ENCODE measurements at places on chromosomes 12 and 14.

DNA sequence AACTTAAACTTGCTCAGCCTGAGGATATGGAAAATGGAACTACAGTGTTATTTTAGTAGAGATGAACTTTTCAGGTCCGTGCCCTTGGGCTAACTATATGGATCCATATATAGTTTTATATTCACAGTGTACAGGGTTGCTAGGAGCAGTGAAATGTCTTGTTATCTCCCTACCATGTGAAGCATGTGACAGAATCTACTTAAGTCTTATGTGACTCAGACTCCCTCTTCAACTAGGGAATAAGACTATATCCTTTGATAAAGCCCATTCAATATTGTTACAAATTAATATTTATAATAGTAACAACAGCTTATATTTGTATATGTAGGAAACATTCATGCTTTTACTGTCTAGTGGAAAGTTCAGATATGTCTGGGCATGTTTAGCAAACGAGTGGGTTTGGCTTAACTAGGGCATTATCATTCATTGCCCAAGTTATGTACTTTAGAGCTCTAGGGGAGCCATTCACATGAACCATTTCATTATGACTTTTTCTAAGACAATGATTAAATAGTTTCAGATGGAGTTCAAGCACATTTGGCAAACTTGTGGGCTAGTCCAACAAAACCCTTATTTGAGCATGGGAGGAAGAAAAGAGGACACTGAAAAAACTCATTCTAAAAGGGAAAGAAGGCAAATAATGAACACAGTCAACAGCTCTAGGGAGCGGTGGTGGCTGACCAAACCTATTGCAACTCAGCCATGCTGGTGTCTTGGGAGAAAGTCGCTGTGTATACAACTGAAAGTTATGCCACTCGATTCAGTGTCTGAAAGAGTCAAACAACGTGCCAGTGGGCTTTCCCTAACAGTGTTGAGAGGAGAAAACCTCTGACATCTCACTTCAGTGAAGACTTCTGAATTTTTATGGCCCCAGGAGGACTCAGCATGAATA lies 305.9 kb upstream of the G2E3 start:
- no peak for ATAC-seq

GRCh38 chr12:111363578-111363977 lies 5.3 kb downstream of the PHETA1 start:
- no peak for ATAC-seq

GRCh38 chr14:99647411-99647810 lies 2.5 kb downstream of the HHIPL1 start:
- ATAC-seq = no peak

DNA sequence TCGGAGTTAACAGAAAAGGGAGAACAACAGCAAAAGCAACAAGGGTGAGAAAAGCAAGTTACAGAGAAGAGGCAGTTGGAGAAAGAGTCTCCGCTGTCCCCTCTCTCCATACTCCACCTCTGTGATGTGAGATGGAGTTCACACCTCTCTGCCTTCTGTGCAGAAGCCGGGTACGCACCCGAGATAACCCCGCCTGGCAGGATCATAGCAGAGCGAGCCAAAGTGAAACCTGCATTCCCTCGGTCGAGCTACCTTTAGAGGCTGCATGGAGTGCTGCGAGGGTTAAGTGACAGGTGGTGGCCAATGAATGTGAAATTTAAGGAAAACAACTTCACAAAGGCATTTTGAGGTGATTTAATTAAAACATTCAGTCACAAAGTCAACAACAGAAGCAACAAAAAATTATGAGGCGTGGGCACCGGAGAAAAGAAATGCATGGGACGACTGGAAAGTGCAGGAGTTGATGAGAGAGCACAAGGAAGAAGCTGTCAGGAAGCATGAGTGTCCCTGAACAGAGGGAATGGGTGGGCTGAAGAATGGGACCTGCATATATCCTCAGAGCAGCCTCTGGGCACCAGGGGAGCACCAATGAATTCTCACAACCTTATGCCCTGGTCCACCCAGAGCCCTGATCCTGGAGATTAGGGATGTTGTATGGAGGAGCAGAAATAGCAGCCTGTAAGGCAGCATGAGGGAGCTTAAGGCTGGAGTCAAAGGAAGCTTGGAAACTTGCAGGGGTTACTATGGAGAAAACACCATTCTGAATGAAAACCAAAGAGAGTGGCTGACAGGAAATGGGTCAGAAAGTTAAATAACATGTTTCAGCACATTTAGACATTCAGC lies 208.3 kb downstream of the EMP1 start:
- ATAC-seq = no peak

DNA sequence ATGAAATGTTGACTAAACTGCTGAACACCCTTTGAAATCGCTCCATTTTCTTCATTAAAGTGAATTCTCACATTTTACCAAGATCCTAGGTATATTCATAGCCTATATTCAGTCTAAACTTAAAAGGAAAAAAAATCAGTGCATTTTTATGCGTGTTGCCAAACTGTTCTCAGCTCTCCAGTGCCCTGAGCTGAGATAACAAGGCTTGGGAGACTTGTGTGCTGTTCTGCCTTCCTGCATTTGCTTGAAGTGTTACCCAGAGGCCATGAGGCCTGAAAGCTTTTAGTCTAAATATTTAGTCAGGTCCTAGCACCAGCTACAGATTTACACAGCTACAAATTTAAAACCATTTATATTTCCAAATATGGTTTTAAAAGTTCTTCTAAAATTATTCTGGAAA lies 8.6 kb upstream of the PALS1 start:
- ATAC-seq = no peak

DNA sequence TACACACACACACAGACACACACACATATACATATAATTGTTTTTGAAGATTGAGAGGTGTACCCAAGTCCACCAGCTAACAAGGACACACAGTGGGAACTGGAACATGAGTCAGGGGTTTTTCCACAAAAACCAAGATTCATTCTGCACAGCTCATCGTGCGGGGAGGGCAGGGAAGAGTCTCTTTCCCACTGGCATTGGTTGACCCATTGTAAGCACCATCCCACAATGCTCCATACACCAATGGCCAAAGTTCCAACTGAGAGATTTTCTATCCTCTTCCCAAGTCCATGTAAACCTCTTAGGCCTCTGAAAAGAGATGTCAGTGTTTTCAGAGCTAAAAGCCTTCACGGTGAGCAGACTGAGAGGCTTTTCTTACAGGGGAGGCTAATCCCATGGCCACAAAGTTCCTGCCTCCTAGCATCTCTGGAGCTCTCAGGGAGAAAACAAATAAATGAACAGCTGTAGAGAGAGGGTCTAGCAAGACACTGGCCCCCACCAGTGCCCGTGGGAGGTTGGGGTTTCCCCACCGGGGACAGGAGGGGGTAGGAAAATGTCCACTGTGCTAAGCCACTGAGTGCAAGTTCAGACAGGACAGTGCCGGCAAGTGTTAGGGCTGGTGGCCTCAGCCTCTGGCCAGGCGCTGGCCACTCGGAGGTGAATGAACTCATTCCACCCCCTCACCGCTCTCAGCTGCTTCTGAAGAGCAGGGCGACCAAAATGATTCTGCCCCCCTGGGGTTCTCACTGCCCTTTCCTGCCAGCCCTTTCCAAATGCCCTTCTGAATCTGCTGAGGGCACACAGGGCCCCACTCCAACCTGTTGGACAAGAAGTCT lies 21.5 kb upstream of the TC2N start:
- no peak for ATAC-seq

DNA sequence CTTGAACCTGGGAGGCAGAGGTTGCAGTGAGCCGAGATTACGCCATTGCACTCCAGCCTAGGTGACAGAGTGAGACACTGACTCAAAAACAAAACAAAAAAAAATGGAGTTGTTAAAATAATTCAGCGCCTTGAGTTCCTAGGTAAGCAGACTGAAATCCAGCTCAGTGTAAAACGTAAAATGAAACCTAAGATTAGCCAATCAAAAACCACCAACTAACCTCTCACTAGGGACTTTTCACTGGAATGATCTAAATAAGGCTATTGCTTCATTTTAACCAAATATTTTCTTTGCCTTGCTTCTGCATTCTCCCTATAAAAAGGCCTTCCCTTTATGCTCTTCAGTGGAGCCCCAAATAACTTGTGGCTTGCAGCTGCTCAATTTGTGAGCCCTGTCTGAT lies 91.6 kb upstream of the HIF1A start:
- no peak for ATAC-seq

- ATAC-seq = no peak
Measured at GRCh38 chr12:101490286-101490920, 15.3 kb downstream of the SPIC start.

DNA sequence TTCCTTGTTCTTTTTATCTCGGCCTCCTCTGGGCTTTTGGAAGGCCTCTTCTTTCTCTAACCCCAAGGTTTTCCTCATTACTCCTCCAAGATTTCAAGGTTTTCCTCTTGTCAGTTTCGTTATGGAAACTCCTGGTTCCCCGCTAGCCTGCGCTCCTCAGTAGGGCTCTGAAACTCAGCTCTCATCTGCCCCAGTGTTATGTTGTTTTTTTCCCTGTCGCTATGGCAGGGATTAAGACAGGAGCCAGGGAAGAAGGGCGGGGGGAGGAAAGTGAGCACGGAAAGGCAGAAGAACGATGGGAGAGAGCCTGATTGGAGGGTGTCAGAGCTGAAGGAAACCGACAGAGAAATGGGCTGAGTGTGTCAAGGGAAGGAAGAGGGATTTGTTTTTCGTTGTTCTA lies 26.5 kb upstream of the JDP2 start:
- no peak for ATAC-seq

- ATAC-seq = no peak
Measured at GRCh38 chr12:12723149-12723680, 6.0 kb downstream of the CDKN1B start.
